Activated CD4-positive, alpha-beta T cell treated with anti-CD3 and anti-CD28 coated beads for 24 hours (primary cell): ENCODE measurements at places on chromosomes 5 and 9.

GRCh38 chr9:83563360-83563759 lies 25.2 kb upstream of the FRMD3 start:
- DNase-seq = no peak

DNA sequence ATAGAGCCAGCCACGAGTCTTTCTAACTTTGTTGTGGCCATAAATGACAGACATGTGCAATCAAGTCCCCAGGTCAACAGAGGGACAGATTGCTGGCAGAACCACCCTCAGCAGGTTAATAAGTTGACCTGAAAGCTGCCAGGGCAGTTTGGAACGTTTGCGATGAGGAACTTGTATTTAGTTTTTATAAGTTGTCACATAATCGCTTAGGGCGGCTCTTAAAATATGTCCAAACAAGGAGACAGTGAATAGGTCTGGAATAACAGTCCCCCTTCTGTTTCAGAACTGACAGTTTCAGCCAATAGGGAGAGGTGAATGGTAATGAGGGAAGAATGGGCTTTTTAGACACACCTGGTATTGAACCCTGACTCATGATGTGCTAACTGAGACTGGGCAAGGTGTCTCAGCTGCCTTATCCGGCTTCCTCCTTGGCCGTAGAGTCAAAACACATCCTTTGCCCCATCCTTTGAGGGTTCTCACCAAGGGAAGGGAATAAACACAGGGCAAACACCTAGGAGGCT lies 33.6 kb upstream of the GABRP start:
- DNase-seq = no peak

- no peak for DNase-seq
These were observed 18.7 kb upstream of the DCAF12 start for GRCh38 chr9:34145165-34145564.

GRCh38 chr5:1876660-1877064 lies 6.1 kb downstream of the IRX4 start:
- DNase-seq = no peak

DNA sequence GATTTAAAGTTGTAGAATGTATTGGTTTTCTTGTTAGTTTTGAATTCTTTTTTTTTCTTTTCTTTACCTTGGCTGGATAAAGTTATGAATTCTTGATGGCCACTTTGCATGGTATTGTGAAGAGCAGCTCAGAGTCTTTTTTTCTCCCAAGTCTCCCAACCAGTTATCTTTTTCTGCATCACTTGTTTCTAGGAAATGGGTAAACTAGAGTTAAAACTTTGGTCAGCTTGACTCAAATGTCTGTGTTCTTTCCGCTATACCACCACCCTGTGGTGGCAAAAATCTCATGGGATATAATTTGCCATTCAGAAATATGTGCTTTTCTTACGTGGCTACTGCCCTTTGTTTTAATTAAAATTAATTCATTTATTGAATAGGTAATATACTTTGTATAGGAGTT lies 113.2 kb downstream of the UNC13B start:
- DNase-seq = no peak

DNA sequence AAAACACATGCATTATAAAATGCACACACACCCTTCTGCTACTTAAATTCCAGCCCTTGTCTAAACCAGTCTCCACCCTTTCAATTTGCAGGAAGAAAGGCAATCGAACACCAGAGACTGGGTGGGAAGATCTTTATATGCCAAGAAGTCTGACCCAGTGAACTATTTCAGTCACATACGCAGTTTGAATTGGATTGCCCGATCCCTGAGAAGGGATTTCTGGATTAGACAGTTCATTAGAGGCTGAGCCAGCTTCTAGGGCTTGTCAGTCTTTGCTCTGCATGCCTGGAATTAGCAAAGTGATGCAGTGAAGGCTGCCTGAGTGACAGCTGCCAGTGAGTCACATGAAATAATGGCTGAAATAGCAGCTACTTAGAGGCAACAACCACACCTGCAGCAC lies 159.9 kb downstream of the PPP2R2B start:
- DNase-seq = no peak

- no peak for DNase-seq
These were observed 167.5 kb downstream of the NMUR2 start for GRCh38 chr5:152237531-152237930.

DNA sequence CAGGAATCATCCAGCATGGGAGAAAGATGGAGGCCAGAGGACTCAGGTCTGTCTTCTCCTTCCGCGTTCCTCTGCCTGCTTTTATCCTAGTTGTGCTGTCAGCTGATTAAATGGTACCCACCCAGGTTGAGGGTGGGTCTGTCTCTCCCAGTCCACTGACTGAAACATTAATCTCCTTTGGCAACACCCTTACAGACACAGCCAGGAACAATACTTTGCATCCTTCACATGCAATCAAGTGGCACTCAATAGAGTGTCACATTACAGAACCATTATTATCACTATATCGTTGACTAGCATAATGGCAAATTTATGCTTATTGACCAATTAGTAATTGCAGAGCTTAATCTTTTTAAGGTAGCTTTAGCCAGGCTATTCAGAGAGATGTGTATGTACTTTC lies 64.8 kb downstream of the UNC13B start:
- no peak for DNase-seq
